Stimulated activated CD4-positive, alpha-beta T cell treated with anti-CD3 and anti-CD28 coated beads, Interleukin-2, amount 100 ng/mL, for 24 hours (primary cell): ENCODE measurements at places on chromosomes 5 and 9.

DNA sequence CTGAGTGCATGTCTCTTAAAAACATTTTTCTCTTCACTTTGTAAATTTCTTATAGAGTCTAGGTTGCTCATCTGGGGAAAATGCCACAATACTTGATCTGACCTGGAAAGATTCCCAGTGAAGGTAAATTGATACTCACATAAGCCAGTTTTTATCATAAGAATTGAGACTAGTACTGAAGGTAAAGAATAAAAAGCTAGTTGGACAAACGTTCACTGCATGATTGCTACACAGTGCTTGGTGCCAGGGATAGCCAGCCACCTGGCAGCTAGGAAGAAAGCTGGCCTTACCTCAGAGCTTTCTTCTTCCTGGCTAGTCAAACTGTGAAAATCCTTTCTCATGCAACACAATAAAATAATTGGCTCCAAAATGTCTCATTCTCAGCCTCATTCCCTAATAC, 77.1 kb downstream of the MUSK start:
- no peak for DNase-seq

- DNase-seq, result no peak
Measured at GRCh38 chr5:177295924-177296323, 7.6 kb downstream of the RAB24 start.

DNA sequence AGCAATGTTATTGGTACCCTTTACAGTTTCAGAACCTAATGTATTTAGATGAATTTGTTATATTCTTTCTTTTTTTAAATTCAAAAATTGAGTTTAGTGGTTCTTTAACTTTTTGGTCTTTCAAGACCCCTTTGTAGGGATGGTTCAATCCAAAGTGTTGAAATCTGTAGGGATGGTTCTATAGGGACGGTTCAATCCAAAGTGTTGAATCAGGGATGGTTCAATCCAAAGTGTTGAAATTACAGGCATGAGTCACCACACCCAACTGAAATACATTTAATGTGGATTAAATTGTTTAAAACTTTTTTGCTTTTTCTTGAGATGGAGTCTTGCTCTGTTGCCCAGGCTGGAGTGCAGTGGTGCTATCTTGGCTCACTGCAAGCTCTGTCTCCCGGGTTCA, 30.6 kb downstream of the SNX2 start:
- DNase-seq, result no peak

DNA sequence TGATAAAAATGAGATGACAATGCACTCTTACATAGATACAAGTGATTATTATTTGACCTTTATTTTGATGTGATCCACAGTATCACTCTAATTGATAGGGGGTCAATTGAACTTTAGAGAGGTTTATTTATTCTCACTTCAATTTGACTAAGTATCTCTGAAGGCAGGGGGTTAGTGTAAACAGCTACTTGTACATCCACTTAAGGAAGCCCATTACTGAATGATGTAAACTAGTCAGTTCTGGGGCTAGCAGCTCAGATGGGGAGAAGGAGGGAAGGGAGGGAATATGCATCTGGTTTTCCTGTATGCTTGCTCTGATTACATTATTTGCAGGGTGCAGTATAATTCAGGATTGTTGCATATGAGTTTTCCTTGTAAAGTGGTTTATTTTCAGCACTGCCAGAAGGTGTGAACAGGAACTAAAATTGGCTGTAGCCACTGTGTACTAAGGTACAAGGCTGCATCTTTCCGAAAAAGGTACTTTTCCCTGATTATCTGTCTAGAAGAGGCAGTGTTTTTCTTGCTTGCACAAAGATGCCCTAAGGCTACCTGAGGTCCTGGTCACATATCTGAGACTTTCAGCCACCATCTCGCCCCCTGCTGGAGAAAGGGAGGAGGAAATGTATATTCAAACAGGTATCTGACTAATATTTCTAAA, 51.2 kb downstream of the MRPS27 start:
- peak; percentile 49 for DNase-seq

DNA sequence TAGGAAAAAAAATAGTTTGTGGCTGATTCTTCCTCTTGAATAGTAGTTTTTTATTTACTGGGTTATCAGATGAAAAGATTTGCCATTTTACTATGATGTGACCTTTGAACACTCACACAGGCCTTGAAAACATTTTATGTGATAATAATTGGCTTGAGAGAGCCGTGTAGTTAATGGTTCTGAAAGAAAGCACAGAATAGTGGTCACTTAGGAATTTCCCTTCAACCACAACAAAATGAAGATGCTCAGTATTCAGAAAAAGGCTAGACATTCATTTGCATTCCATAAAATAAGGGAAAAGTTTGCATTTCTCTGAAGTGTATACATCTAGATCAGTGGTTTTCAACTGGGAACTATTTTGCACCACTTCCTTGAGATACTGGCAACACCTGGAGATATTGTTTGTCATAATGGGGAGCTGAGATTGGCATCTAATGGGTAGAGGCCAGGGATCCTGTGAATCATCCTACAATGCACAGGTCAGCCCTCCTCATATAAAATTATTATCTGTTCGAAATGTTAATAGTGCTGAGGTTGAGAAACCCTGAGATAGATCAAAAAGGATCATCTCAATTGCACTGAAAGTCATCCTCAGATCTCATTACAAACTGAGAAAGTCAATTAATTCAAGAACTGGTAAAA, 446.4 kb upstream of the CCNG1 start:
- DNase-seq, result no peak

DNA sequence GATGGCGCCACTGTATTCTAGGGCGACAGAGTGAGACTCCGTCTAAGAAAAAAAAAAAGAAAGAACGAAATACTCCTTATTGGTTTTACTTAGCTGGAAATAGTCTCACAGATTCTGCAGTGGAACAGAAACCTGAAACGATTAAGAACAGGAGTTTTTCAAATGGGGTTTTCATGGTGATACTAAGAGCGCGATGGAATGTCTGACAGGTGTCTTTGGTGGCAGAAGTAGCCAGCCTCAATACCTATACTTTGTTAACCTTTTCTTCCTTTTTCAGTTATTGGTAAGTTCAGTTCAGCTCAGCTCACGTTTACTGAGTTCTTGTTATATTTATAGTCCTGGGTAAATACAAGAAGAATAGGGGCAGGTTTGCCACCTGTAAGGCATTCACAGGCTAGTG, 123.9 kb downstream of the FOCAD start:
- no peak for DNase-seq

DNA sequence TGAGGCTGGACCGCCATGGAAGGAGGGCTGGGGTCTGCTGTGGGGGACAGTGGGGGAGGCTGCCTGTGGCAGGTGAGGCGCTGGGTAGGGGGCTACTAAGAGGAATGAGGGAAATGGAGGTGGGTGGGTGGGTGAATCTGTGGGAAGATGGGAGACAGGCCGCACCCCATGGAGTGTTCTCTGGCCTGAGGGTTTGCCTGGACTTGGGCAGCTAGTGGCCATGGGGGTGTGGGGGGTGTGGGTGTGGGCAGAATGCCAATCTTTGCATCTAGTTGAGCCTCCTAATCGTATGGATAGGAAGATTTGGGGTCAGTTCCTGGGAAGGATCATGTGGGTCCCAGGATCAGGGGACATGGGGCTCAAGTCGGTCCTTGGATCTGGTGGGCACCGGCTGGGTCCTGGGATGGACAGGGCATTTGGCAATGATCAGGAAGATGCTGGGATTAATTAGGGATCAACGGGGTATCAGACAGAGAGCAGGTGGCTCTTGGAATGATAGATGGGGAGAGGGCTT, 518 bp downstream of the ZDHHC12 start:
- no peak for DNase-seq

GRCh38 chr9:70668751-70669150, 254.3 kb upstream of the KLF9 start:
- DNase-seq, result no peak

DNA sequence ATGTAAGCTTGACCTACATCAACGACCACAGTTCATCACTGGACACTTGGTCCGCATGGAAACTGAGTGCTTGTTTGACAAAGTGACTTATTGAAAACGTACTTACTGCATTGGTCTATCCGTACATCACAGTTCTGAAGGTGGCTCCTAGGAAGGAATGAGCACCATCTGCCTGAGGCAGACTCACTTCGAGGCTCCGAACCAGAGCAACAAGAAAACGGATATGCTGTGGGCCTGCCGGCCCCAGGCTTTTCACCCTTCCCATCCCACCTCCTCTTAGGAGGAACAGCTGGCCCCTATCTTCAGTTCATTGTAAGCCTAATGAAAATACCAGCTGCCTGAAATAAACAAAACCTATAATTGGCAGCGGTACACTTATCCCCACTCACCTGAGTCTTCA, 67.2 kb upstream of the TSLP start:
- no peak for DNase-seq

GRCh38 chr5:86970361-86970760, 297.3 kb upstream of the RASA1 start:
- no peak for DNase-seq

DNA sequence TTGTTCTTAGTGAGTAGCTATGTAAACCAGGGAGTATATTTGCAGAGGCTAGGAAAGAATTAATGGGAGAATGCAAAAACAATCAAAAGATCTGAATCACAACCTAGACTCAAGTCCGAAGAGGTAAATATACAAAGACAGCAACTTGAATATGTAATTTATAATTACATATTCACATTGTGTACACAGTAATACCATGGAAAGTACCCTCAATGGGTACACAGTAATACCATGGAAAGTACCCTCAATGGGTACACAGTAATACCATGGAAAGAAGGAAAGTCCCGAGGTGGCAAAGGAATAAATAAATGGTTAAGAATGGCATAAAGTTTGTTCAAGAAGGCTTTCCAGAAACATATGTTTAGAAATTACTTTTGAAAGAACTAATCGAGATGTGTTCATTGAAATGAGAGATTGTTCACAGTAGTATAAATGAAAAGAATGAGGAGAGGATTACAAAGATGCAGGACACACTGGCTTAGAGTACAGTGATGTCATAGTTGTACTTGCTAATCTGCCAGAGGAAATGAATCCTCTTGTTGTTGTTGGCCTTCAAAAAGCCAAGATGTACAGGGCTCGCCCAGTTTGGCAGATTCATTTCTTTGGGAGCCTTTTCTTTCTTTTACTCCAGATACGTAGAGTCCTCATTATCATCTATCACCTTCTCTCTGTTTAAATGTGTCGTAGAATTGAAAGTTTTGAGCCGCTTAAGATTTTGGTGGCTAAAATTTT, 116.0 kb downstream of the UNC13B start:
- no peak for DNase-seq

DNA sequence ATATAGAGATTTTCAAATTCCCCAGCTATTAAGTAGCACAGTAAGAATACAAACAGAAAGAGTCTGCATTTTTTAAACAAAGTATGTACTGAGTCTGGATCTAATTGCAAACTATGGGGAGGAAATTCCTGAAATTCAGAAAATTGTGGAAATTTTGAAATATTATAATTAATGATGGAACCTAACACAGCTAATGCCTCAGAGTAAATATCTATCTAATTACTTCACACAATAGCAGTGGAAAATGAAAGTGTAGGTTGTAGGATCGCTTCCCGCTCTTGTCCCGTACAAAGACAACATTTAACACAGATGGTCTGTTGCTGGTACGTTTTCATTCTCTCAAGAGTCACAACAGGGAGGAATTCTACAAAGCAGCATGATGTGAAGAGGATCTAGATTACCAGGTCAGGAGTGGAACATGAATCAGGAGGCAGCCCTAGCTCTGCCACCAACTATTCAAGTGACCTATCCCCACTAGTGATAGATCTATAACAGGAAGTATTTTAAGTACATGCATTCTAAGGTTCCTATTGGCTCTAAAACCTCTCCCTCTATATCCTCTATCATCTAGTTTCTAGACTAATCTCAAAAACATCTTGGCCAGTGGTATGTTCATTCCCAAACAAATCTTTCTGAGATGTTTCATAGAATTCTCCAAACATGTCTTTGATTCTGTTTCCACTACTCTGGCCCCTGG, 58.9 kb upstream of the GRAMD2B start:
- DNase-seq, result no peak
